ENCODE measurements at places on chromosomes 12 and 14.
A peak's percentile ranks its signal among the peaks of the same experiment; 100 is the strongest.

DNA sequence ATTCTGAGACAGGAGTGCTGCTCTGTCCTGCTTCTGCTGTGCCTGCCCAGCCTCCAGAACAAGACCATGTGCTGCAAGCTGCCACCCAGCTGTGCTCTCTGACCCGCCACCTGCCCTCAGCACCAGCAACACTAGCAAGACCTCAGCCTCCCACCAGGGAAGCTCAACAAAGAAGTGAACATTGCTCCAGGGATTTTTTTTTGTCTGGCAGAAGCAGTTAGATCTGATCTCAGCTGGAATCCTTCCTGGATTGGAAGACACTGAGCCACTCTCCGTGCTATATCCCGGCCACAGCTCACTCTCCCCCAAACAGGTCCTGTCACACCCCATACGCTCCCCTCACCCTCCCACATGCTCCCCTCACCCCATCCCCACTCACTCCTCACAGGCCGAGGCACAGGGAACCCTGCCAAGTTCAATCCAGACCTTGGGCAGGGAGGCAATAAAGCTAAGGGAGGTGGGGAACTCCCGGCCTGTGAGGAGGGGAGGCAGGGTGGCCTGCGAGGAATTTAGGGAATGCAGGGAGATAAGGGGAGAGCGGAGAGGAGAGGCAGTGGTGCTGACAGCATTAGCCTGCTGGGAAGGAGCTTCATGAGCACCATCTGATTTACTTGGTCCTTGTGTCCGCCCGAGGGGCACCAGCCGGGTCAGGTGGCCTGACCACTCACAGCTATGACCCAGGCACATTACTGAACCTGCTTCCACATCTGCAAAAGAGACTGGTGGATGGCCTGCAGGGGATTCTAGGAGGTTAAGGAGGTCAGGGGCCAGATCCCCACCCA, 29.7 kb downstream of the CCDC85C start:
- no peak for DNase-seq

DNA sequence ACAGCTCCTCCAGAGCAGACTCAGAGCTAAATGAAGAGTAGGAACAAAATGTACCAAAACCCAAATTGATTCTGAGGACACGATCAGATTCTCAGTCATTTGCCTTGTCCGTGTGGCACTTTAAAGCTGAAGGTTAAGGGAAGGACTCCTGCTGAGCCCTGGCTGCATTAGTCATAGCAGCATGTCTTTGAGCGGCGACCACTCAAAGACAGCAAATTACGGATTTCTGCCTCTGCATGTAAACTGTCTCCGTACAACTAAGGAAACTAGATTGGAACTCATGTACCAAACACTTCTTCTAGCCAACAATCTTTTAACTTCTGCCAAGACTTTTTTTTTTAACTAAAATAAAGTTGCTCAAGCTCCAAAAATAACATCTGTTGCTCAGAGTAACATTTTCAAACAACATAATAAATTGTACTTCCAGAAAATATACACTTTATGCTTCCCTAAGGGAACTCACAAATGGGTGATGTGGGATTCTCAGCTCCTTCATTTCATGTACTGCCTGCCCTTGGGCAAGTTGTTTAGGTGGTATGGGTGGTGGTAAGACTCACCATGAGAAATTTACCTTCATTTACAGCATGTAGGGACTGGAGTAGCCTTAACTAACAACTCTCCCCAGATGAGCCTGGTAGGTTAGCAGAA, 56.1 kb downstream of the RERG start:
- no peak for DNase-seq

DNA sequence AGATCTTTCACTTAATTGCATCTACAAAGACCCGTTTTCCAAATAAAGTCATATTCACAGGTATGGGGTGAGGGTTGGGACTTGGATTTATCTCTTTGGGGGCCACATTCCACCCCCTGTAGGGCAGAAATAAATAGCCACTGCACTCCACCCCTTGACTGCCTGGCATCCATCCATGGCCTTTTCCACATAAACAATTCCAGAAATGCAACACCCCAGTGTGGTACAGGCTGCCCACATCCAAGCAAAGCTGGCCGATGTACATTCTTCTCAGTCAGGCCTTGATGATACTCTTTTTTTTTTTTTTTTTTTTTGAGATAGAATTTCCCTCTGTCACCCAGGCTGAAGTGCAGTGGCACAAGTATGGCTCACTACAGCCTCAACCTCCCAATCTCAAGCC, 12.9 kb downstream of the DGLUCY start:
- DNase-seq = no peak

DNA sequence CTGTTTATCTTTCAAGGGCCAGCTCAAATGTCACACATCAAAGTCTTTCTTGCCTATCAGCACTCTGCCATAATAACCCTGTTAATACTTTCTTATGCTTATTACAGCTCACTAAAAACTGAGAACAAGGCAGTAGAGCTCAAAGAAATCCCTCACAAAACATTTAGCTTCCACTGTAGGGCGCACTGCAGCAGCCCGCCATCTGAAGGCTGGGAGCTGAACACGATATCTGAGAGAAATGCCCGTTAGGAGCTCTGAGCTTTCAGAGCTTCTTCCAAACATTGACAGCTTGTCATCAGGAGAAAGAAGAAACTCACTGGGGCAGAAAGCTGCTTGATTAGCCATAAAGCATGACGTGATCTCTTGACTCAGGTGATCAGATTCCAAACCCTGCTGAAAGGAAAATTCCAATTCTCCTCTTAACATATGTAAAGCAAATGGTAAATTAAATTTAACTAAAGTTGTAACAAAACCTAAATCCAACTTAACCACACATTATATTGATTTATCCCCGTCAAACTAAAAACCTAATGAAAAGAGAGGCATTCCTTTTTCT, 175.7 kb downstream of the C12orf50 start:
- DNase-seq = no peak

GRCh38 chr12:105099356-105099755, 8.2 kb upstream of the WASHC4 start:
- DNase-seq = no peak

GRCh38 chr12:12684375-12685106, 11.4 kb downstream of the GPR19 start:
- peak; percentile 85 for DNase-seq

GRCh38 chr12:101200145-101200544, 9.9 kb downstream of the SLC5A8 start:
- DNase-seq = no peak

DNA sequence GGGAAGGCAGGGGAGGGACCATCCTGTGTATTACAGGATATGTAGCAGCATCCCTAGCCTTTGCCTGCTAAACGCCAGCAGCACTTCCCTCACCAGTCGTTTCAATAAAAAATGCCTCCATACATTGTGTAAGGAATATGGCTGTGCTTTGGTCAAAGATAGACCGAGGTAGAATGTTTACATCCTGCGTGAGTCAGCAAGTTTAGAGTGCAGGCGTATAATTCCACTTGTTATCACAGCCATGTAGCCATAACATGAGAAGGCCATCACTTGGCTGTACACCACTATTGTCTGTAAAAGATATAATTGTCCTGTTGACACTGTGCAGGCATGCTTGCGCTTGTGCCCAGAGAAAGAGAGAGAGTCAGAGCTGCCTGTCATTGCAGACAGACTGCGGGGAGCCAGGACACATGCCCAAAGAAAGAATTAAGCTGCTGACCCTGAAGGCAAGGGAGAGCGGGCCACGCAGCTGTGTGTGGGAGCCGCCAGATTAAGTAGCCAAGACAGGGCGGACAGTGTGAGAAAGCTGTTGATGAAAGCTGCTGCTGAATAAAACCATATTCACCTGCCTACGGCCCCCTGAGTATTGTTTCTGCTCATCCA, 68.4 kb downstream of the CRACR2A start:
- no peak for DNase-seq

GRCh38 chr14:39087493-39087892, 15.5 kb downstream of the SEC23A start:
- no peak for DNase-seq

DNA sequence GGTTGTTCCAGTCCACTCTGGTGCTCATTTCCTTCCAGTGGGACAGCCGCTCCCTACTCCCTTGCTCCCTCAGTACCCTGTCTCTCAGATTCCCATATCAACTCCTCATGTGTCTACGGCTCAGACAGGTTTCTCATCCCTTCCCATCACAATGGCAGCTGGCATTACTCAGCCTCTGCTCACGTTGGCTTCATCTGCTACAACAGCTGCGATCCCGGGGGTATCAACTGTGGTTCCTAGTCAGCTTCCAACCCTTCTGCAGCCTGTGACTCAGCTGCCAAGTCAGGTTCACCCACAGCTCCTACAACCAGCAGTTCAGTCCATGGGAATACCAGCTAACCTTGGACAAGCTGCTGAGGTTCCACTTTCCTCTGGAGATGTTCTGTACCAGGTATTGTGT, 69.9 kb downstream of the RAD52 start:
- no peak for DNase-seq

- no peak for DNase-seq
Measured at GRCh38 chr12:93591137-93591868, 18.8 kb downstream of the SOCS2 start.

DNA sequence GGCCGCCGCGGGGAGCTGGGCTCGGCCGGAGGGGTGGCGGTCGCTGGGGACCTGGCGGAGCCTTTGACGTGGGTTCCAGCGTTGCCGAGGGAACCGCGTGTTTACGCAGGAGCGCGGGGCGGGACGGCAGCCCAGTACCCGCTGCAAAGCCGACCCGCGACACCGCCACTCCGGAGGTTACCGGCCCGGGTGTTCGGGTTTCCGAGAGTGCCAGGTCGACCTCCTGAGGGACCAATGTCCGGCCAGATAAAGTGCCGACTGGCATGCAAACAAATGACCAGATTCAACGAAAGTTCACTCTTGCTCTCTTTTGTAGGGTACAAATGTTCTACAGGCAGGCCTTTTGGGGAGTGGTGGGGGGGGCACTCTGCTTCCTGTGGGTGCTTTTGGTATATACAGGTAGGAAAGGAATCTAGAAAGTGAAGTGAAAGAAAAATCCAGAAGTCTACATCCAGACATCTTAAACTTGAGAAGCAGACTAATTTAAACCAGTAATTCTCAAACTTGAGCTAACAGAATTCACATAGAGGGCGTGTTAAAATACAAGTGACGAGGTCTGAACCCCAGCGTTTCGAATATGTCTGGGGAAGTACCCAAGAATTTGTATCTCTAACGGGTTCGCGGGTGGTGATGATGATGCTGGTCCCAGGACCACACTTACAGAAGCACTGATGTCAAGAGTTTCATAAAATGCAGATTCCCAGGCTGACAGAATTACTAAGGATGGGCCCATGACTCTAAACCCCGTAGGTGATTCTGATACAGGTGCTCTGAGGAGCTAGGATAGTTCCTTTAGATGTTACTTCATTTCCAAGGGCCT, at the start of gene GPR135:
Gene GPR135, minus strand, starts transcription at position 65 of the 820 bp plus-strand sequence. CDS start 154 bp downstream, outside the sequence.
- no peak for DNase-seq

DNA sequence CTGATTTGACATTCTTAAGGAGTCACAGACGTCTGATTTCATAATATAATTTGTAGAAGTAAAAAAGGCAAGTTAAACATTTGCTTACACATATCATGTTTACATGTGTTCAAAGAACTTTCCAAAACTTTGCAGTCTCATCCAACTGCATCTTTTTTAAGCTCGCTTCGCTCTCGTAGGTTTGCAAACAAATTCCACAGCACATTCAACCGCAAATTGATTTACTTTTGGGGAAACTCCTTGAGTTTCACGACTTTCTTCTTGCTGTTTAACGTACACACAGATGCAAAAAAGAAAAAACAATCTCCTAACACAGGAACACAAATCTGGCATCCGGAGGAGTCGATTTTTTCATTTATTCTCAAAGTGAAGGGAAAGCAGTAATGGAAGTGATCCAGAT, 1149.5 kb downstream of the VRK1 start:
- no peak for DNase-seq

DNA sequence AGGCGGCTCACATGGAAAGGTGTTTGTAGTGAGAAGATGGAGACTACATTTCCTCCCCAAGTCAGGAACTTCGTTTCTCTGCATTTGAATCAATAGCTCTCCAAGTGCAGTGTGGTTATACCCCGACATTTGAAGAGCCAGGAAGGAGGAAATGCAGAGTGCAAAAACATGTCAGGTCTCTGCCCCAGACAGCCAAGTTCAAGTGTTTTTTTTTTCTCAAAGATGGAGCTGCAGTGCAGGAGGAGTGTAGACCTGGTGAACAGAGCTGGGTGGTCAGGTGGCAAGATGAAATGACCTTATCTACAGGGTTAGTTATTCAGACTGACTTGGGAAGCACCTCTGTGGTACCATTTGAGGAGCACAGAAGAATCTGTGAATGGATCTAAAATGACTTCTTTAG, 21.3 kb downstream of the MLXIP start:
- DNase-seq = no peak

DNA sequence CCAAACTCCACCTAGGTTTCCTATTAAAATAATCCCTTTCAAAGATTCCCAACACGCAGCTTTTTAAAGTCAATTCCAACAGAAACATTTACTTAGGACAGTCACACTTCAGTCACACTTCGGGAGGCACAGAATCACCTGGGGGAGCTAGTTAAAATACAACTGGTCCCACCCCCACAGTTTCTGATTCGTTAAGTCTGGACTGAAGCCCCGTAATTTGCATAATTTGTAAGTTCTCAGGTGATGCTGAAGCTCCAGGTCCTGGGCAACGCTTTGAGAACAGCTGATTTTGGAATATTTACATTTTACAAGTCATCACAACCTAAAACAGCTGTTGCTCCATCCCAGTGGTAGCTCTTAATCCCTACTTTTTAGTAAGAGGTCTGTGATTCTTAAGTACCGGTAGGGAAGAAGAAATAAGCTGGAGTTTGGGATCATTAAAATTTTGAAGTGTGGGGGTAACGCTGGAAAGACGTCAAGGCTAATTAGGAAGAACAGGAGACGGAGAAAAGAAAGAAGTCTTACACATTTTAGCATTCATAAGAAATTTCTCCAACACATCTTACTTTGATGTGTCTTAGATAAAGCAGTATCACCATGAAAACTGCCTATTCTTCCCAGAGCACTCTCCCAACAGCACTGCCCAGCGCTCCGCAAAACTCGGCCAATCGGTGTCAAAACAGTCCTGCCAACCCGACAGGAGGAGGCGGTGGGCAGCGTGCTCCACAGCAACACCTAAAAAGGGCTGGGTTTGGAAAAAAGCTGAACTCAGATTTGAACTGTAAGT, 1.1 kb downstream of the IPO8 start:
- no peak for DNase-seq

DNA sequence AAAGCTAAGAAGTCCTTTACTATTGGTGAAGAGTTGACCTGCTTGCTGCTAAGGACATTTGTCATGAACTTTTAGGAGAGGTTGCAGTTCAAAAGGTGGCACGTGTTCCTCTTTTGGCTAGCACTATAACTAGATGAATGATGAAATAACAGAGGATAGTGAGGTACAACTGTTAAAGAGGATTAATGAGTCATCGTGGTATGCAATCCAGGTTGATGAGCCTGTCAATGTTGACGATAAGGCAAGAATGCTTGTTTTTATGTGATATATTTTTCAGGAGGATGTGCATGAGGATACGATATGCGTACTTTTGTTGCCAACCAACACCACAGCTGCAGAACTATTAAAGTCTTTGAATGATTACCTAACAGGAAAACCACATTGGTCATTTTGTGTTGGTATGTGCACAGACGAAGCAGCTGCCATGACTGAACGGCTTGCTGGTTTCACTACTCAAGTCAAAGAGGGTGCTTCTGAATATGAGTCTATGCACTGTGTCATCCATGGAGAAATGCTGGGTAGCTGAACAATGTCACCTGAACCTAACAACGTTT, 10.6 kb downstream of the CEP128 start:
- no peak for DNase-seq

- DNase-seq = no peak
Measured at GRCh38 chr14:37598747-37599506, 3.5 kb downstream of the TTC6 start.

- no peak for DNase-seq
Measured at GRCh38 chr14:71583194-71583593, 349.0 kb upstream of the RGS6 start.

Measured in NCI-H2081 treated with DMSO at 0.1 percent for 48 hours (cell line).